Activated CD8-positive, alpha-beta memory T cell treated with anti-CD3 and anti-CD28 coated beads for 24 hours (primary cell): ENCODE measurements at places on chromosomes 6 and 20.

DNA sequence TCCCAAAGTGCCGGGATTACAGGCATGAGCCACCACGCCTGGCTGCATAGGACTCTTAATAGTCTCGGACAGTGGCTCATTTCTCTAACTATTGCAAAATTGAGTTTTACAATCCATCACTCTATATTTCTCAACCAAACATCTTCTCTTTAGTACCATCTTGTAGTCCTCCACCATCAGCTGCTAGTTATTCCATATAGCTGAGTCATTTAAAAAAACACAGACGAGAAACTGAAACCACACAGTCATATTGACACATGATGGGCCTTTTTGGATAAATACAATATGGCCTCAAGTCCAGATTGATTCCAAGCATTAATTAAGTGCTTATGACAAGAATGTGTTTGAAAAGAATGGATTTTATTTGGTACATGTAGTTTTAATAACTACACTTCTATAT lies 599.1 kb downstream of the MEI4 start:
- no peak for DNase-seq

- DNase-seq: no peak
Observed at GRCh38 chr6:87701344-87701675, 723 bp downstream of the AKIRIN2 start.

- DNase-seq: no peak
Observed at GRCh38 chr6:132898376-132898775, 84.0 kb downstream of the RPS12 start.

DNA sequence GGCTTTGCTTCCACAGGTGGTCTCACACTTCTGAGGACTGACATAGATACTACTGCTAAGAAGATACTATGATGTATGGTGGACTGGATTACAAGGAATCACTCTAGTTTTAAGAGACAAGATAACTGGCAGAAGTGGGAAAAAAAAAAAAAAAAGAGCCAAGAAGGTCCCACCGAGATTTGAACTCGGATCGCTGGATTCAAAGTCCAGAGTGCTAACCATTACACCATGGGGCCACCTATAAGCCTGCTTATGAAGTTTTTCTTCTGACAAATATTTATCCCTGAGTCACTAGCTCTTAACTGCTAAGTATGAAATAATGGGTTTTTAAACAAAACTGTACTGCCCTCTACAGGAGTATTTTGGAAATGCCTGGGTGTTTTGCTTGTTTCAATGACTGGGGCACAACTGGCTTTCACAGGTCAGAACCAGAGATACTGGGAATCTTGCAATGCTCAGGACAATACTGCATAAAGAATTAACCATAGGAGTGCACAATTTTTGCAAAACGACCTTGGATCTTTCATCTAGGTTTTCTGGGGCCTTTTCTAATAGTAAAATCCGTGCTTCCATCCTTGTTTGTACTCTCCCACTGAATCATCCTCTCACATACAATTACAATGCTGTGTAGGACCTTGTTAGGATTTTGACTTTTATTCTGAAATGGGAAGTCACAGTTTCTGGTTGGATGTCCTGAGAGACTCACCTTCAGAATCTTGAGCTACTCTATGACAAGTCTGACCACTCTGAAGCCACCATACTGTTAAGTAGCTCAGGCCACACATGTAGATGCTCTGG lies 116.3 kb downstream of the OR2B2 start:
- peak; percentile 75 for DNase-seq

- DNase-seq: no peak
Observed at GRCh38 chr20:40524071-40524470, 165.0 kb downstream of the MAFB start.

GRCh38 chr6:97919631-97920030 lies 636.6 kb upstream of the MMS22L start:
- DNase-seq: no peak

GRCh38 chr6:109252261-109253041 lies 129.8 kb downstream of the CD164 start:
- no peak for DNase-seq

GRCh38 chr20:8032499-8032898 lies 12.9 kb upstream of the TMX4 start:
- no peak for DNase-seq

DNA sequence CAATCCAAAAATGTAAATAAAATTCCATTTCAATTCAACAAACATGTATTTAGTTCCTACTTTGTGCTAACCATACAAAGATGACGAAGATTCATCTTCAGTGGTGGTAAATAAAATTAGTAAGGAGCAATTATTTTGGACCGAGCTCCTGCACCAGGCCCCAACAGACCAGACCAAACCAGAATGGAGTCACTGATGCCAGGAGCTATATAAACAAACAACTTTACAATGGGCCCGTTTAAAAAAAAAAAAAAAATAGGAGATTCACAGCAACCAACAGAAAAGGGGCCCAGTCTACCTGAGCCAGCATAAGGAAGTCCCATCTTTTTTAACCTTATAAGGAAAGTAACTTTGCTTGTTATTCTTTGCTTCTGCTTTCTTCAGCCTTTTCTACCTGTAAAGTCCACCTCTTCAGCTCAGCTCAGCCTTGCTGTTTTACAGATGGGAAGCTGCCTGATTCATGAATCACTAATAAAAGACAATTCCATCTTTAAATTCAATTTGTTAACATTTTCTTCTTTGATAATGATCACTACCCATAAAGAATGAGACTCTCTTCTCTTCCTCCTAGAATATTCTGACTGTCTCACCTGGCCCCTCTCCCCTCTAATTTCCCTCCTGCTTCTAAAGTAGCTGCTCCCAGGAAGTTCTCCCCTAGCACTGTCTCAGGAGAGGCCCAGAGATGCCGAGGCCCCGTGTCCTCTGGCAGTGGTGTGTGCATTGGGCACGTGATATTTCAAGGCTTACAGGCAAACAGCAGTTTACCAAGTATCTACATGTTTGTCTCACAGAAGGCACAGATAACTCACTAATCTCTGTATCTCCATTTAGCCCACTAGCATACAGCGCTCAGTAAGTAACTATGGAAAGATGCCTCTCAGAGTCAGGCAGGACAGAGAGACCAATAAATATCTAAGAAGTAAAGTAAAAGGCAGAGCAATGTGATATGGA lies 8.4 kb downstream of the MBOAT1 start:
- no peak for DNase-seq

DNA sequence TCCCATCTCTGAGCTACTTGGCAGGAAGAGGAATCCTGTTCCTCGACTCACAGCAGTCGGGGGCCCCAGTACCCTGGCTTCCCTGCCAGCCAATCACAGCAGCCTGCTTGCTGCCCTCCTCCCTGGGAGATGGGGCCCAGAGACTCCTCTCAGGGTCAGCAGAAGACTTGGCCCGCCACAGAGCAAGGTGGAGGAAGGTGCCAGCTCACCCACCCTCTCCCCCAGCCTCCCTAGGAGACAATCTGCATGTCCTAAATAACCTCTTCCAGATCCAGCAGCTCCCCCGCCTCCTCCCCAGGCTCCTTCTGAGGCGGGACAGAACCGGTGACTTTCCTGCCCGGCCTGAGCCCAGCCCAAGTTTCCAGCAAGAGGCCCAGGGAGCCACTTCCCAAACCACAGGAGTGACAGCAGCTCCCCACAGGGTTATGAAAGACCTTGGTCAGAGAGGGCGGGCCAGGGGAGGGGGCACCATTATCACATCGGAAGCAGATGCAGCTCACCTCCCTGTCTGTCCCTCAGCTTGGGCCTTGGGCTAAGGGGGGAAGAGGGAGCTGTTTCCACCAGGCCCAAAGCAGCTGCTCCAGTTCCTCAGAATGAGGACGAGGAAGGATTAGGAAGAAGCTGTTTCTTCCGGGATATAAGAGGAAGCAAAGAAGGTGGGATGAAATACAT lies 2.3 kb downstream of the CCND3 start:
- DNase-seq: no peak

- no peak for DNase-seq
Observed at GRCh38 chr6:111282515-111282914, 195.2 kb downstream of the SLC16A10 start.

- DNase-seq: no peak
Observed at GRCh38 chr6:137933696-137934095, 66.6 kb downstream of the TNFAIP3 start.

DNA sequence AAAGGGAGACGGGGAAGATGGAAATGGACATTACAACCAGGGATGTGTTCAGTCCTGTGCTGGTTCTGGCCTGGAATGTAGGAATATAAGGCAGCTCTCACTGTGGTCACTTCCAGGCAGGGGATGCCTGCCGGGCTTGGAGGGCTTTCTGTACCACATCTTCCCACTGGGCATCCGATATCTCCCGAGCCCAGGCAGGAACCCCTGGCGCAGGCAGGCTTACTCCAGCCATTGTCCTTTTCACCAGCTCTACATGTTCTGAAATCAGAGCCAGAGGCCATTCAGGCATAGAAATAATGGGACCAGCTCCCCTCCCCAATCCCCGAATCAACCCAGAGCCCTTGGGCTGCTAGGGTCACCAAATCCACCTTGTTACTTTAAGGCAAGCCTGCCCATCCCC lies 1.4 kb downstream of the MEA1 start:
- no peak for DNase-seq

- DNase-seq: no peak
Observed at GRCh38 chr20:24370249-24370648, 99.2 kb upstream of the SYNDIG1 start.

- DNase-seq: no peak
Observed at GRCh38 chr20:62711703-62712101, 3.1 kb downstream of the NTSR1 start.

- no peak for DNase-seq
Observed at GRCh38 chr20:8213270-8213669, 81.2 kb downstream of the PLCB1 start.

GRCh38 chr6:23969344-23969743 lies 156.7 kb upstream of the NRSN1 start:
- DNase-seq: no peak

GRCh38 chr6:46985943-46986342 lies 56.2 kb downstream of the ADGRF1 start:
- no peak for DNase-seq

DNA sequence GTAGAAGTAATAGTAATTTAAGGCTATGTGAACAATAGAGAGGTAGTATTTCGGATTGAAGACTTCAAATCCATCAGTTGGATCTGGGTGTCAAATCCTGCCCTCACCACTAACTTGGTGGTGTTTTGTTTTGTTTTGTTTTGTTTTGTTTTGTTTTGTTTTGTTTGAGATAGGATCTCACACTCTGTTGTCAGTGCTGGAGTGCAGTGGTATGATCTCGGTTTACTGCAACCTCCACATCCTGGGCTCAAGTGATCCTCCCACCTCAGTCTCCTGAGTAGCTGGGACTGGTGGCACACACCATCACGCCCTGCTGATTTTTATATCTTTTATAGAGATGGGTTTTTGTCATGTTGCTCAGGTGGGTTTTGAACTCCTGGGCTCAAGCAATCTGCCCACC lies 129.4 kb upstream of the ZNF217 start:
- no peak for DNase-seq

GRCh38 chr6:170172825-170173256 lies 118.0 kb downstream of the DLL1 start:
- DNase-seq: peak; percentile 46

- DNase-seq: no peak
Observed at GRCh38 chr6:125340991-125341390, 39.2 kb upstream of the HDDC2 start.

DNA sequence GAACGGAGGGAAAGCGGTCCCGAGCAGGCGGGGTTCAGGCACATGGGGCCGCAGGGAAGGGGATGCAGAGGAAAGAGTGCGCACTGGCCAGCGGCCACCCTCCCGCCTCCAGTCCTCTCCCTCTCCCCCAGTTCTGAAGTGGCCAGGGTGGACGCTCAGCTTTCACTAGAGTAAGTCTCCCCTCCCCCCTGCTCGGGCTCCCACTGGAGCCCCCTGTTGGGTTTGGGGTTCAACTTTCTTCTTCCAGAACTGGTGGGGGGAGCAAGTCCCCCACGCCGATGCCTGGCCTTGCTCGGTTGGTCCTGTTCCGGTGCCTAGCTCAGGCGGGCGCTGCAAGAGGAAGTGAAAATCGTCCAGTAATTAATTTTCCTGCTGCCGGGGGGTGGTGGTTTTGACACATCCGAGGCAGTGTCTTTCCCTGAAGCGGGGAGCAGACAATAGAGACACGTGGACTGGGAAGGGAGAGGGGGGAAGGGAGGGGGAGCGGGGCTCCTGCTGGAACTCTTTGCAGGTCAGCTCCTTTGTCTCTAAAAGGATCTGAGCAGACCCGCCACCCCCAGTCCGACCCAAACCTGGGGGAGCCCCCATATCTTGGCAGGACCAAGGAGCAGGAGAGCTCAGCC lies 824 bp upstream of the SCRT2 start:
- no peak for DNase-seq

GRCh38 chr6:17910189-17910588 lies 77.2 kb downstream of the KIF13A start:
- DNase-seq: no peak

DNA sequence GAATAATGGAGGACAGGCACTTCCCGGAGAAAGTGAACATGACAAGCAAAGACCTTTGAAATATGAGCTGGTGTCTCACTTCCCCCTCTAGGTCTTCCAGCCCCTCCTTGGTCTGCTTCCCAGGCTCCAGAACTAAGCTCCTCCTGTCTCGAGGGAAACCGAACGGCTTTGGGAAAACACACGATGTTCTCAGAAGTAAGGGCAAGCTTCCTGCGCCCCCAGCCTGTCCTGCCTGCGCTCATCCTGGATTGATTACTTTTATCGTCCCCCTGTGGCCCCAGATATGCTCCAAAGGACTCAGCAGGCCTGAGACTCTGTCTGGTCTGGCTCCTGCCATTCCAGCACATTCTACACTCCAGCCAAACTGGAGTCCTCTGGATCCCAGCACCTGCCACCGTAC lies 83.4 kb downstream of the ZNF217 start:
- DNase-seq: no peak

- no peak for DNase-seq
Observed at GRCh38 chr6:145836170-145836569, 21.6 kb upstream of the FBXO30 start.

GRCh38 chr6:26033941-26034354 lies 53.3 kb upstream of the HFE start:
- peak; percentile 69 for DNase-seq

- DNase-seq: no peak
Observed at GRCh38 chr6:98230250-98230649, 604.1 kb upstream of the POU3F2 start.

DNA sequence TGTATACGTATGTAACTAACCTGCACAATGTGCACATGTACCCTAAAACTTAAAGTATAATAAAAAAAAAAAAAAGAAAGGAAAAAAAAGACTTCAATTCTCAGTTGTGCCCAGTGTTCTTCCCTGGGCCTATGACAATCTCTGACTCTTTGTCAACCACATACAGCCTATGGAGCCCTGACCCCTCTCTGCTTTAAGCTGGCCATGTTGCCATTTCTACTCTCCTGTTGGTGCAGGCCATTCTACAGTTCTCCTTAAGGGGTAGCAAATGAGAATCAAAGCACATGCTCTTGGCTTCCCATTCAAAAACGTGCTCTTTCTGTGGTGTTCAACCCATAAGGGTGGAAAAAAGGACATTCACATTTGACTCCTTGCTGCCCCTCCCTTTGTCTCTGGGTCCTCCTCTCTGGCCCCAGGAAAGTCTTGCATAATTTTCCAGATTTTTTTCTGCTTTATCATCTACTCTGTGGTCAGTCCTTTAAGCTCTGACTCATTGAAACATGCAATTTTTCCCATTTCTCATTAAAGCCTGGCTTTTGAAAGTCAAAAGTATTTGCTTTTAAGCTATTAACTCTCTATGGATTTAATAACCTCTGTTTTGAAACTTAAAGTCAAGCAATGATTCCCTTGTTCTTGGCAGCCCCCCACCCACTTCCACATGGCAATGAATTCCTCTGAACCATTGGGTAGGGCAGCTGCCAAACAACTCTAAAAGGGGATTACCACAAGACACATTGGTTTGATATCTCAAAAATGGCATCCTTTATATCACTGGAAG lies 208.6 kb upstream of the MCHR2 start:
- DNase-seq: no peak
